ENCODE measurements at places on chromosomes 1 and 21. TPM values are rescaled to one million over a fixed set of nuclear protein-coding genes. Genes with fewer than 3 reads are reported as not detected.

The RGS7 gene
- total RNA-seq = 0.42 TPM

The LRRC38 gene
- 0.53 TPM for total RNA-seq

DNA sequence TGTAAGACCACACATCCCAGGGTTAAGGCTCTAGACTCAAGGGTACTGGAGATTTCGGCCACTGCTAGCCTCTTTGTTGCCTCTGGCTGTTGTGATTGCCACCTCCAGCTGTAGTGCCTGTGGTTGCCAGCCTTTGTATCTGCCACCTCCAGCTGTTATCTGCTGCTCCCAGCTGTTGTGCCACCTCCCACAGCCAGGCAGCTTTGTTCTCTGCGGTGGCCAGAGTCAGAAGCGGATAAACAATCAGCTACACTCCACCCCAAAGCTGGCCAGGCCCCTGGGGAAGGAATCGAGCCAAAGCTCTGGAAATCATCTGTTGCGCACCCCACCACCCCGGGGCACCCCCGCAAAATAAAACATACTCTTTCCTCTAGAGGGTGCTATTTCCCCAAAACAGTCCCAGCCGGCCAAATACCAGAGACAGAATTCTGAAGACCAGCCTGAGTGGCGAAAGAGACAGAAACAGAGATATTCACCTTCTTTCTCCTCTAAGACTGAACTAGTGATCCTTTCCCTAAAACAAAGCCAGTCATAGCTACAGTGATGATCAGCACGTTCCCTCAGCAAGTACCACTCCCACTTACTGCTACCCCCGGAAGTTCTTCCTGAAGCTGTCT lies 14.8 kb upstream of the PIGM start:
- DNase-seq = no peak

GRCh38 chr1:45848714-45849113 lies 45.3 kb downstream of the MAST2 start:
- DNase-seq = no peak

Measured in urinary bladder (tissue), 4 donors.